ENCODE measurements at places on chromosomes 6 and 20.

DNA sequence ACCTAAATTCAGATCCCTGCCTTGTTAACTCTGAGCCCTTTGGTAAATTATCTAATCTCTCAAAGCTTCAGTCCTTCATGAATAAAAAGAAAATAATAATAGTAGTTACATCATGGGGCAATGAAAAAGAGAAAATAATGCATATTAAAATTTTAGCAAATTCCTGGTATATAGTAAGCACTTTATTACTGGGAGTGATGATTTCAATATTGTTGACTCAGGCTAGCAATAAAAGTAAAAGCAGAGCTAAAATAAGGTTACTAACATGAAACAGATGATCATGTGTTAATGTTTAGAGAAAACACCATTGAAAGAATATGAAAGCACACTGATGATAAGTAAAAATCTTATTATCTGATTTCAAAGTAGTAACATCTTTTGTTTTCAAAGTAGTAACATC, 13.6 kb downstream of the GINS1 start:
- DNase-seq, result no peak

DNA sequence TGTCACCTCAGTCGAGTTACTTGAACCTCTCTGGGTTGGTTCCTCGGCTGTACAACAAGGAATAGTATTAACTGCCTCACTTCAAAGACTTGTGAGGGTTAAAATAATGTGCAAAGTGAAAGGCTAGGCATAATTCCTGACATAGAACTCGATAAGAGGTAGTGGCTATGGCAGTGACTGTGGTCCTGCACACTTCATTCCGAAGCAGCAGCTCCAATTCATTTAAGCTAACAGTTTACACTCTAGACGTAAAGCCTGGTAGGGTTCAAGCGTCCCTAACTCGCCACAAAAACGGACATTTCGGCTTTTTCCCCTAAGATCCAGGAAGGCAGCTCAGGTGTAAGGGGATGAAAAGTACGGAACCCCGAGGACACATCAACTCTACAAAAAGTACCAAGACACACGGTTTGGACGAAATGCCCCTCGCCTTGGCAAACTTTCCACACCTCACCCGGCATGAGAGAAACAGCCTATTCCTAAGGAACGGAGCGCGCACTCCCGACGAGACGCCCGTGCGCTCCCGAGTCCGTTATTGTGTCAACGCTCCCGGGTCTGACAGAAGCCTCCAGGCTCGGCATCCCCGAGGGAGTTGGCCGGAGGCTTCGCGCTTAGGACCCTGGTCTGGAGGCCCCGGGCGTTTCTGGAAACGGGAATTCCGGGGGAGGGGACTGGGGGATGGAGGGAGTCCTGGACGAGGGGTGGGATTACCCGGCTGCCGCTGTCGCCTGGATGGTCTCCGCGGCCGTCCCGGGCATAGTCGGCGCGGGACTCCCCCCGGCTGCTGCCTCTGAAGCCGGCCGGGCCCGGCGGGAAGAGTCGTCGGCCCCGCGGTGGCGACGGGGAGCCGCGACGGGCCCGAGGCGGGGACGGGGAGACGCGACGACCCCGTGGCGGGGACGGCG, 937 bp downstream of the ZNF318 start:
- peak; percentile 39 for DNase-seq

DNA sequence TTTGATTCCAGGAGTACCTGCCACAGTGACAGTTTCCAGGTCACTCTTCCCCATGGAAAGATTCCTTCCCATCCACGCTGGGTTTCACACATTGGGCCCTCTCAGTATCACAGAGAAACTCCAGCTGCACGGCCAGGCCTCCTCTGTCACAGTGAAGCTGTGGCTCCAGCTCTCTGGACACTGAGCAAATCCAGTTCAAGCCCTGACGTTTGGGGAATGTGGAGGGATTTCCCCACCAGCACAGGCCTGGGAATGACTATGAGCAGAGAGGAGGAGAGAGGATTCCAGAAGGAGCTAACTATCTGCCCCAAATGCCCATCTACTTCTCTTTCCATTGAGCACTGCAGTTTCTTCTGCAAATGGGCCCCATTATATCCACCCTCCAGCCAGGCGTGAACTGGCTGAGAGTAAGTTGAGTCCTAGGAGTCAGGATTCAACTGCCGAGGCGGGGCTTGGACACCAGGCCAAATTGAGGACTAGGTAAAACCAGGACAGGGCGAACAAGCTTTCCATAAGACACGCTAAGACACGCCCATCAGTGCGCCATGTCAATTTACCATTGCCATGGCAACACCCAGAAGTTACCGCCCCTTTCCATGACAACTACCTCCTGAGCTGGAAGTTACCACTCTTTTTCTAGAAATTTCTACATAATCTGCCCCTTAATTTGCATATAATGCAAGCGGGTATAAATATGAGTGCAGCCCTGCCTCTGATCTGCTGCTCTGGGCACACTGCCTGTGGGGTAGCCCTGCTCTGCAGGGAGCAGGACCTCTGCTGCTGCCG, 9.2 kb upstream of the BNIP5 start:
- no peak for DNase-seq

- DNase-seq, result no peak
These were observed 30.9 kb downstream of the KIAA1755 start for GRCh38 chr20:38229376-38230252.

DNA sequence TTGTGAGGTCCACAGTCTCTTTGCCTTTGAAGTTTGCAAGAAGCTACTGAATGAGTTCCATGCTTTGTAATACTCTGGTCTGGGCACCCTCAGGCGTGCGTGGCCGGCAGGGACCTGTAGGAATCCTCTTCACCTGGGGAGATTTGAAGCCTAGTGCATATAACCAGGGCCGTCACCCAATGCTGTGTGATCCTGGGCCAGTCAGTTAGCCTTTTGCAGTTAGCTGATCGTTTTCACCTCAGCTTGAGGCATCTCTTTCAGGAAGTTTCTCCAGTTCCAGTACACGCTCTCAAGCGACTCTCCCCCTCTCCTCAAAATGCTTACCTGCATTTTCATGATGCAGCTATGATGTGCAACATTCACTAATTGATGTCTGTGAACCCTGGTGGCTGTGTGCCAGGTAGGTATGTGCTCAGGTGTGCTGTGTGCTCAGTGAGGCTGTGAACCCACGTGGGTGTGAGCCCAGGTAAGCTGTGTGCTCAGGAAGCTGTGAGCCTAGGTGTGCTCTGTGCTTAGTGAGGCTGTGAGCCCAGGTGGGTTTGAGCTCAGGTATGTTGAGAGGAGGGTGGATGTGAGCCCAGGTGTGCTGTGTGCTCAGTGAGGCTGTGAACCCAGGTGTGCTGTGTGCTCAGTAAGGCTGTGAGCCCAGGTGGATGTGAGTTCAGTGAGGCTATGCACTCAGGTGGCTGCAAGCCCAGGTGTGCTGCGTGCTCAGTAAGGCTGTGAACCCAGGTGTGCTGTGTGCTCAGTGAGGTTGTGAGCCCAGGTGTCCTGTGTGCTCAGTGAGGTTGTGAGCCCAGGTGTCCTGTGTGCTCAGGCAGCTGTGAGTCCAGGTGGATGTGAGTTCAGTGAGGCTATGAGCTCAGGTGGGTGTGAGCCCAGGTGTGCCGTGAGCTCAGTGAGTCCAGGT, 120.4 kb downstream of the PHACTR3 start:
- DNase-seq, result no peak

DNA sequence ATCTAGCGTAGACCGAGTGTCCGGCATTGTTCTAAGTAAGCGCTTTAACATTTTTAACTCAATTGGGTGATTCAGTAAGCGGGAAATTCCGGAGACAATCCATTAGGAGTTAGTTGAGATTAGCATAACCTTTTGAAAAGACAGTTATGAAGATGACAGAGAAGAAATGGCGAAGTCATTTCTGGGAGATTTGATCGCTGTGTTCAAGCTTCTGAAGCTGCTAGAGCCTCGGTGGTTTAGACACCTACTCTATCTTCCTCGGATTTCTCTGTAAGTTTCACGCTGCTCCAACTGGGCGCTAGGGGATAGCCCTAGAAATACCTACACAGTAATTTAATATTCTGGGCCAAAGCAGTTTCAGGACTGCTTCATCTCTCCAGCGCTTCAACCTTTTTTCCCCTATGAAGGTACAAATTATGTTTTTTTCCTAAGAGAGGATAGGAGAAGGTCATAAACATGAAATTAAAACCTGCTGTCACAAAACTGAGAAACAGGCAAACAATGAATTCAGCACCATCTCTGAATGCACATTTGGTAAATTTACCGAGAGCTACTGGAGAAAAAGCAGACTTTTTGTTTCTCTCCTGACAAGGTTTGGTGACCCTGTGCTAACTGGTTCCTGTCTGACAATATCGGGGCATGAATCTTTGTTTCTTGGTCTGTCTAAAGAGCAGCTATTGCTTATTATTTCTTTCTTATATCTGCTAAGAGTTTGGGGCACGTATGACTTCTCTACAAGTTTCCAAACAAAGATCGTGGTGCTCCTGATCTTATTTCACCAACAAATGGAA, 22.4 kb downstream of the ZNF311 start:
- peak; percentile 29 for DNase-seq

- DNase-seq, result no peak
These were observed 22.6 kb upstream of the CHMP4B start for GRCh38 chr20:33788351-33789049.

GRCh38 chr6:113450061-113450465, 407.1 kb upstream of the MARCKS start:
- DNase-seq, result no peak

DNA sequence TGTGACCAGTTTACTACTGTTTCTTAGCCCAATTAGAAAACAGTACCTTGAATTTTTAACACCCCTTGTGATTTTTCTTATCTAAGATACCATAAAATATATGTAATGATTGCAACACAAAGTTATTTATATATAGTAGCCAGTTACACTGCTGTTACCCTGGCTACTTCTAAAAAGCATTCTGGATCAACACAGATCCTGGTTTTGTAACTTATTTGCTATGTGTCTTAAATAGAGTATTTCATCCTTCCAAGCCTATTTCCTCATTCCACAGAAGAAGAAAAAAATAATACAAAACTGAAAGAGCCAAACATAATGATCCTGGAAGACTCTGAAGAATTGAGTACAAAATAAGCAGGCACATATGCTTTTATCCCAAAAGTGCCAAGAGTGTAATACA, 19.0 kb upstream of the GSTA4 start:
- no peak for DNase-seq

DNA sequence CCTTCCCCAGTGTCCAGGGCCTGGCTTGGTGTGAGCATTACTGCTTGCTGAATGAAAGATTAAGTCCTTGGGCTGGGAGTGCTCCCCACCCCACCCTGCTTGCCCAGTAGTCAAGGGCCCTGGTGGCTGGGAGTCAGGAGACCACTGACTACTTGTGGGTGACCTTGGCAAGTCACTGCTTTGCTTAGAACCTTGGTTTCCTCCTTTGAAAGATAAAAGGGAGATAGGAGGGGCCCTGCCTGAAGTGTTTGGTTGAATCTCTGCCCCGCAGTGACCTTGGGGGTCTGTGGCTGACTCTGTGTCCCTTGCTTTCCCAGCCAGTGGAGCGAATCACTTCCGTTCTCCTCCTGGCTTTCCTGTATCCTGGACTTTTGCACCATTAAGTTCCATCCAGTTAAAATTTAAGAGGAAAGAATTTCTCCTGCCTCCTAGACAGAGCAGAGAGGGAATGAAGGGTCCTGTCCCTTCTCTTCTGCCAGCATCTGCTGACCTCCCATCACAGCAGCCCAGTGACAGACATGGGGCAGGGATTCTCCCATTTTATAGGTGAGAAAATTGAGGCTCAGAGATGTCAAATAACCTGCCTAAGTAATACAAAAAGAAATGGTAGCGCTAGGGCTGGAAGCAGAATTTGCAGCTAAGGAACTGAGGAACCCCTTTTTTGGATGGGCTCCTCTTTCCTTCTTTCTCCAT, 3.5 kb upstream of the EPB41L1 start:
- no peak for DNase-seq

DNA sequence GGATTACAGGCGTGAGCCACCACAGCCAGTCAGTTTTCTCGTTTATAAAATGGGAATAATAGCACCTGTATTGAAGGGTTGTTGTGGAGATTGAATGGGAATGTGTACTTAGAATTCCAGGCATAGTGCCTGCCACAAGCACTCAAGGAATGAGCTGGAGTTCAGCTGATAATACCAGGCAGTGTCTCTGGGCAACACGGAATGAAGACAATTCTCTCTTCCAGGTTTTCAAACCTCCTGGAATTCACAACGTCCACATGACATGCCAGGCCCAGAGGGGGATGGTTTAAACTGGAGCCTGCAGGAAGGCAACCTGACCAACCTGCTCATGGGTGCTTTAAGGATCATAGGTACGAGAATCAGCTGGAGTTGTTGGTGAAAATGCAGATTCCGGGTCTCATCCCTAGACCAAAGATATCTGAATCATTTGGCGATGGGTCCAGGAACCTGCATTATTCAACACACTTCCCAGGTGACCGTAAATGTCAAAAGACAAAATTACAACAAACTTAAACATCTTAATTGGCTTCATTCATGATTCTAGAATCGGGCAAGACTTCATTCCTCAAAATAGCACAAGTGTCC, 1.9 kb upstream of the PTPN1 start:
- no peak for DNase-seq

DNA sequence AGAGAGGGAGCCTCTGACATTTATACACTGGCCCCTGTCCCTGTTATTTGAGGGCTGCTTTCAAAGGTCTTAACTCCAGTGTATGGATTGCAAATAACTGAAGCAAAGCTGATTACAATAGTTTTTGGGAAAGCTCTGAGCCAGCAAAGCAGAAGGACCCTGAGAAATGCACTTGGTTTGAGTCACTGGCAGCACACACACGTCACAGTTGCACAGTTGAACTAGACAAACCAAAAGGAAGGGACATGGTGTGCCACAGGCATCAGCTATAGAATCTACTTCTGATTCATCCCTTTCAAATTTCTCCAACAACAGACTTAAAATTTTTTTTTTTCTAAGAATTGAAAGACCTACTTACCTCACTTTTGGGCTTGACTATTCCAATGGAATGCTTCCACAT, 56.4 kb downstream of the SNRNP48 start:
- no peak for DNase-seq

GRCh38 chr20:56778765-56779195, 149.7 kb downstream of the TFAP2C start:
- no peak for DNase-seq

- DNase-seq, result no peak
These were observed 91.5 kb downstream of the RIMS1 start for GRCh38 chr6:71977884-71978283.

GRCh38 chr20:62611819-62612218, 30.5 kb upstream of the SLCO4A1 start:
- no peak for DNase-seq

GRCh38 chr6:160750276-160750689, 48.2 kb downstream of the PLG start:
- peak; percentile 62 for DNase-seq

DNA sequence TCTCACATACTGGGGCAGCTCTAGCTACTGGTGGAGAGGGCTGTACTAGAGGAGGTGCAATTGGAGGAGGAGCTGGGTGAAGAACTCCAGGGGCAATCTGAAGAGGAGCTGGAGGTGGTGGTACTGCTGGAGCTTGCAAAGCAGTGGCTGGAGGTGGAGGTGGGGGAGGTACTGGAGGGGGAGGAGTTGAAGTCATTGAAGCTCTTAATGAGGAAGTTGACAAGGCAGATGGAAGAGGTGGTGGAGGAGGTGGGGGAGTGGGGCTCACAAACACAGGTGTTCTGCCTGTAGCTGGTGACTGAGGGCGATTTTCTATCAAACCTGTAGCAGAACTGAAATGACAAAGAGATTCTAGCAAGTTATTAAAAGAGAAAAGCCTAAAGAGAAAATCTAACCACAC, 77.6 kb downstream of the WASF1 start:
- DNase-seq, result no peak

GRCh38 chr6:90098001-90098531, 198.6 kb downstream of the BACH2 start:
- peak; percentile 25 for DNase-seq

All from HEK293T (cell line).